ENCODE measurements at places on chromosomes 13 and 19.

DNA sequence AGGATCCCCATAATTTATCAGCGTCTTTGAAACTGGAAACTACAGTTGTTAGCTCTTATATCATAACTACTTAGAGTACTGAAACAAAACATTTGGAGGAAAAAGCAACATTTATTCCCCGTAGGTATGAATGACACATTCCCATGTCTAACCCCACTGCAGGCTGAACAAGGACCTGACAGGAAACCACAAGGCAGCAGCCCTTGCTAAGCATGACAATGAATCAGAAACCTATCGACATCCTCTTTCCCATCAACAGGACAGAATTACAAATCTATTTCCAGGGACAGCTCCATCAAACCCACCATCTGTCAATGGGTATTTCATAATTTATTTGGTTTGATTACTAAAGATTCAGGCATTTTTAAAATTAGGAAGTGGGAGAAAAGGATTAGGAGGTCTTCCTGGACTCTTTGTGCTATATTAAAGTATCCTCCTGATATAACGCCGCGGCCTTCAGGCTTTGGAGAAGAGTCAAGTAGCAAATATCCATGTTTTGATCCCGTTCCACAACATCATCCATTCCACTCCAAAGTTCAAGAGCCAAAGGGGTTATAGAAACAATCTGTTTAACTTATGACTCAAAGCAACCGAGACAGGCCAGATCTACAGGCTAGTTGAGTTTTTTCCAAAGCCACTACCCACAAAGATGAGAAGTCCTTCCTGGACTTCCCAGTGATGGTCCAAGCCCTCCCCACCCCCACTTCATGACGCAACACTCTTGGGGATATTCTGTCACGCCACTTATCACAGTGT lies 51.1 kb downstream of the FAM216B start:
- DNase-seq: no peak

GRCh38 chr13:23654111-23655110 lies 84.2 kb downstream of the TNFRSF19 start:
- DNase-seq: no peak

- DNase-seq: no peak
These were observed 15.4 kb upstream of the FAM216B start for GRCh38 chr13:42766016-42766415.

- DNase-seq: no peak
These were observed 381.0 kb downstream of the TSHZ3 start for GRCh38 chr19:30968210-30968609.

- no peak for DNase-seq
These were observed 31.5 kb downstream of the KLF5 start for GRCh38 chr13:73090116-73090822.

DNA sequence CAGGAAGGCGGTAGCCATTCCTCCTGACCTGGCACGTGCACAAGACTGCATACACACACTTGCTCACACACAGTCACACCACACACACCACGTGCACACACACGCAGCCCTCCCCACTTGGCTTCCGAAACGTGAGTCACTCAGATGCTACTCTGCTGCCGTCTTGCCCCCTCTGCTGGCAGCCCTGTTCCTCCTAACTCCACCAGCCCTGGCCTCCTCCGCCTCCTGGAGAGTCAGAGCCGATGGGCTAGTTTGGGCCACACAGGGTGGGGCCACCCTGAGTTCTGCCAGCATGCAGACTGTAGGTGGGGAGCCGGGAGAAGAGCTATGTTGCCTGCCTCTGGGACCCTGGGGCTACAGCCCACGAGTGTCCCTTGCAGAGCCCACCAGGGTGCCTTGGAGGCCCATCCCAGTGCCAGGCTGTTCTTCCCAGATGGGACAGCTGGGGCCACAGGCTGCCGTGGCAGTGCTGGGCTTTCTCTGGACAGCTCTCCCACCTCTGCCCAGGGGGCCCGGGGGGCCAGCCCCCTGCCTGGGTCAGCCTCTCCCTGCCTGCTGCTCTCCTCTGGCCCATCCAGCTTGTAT lies 12.1 kb downstream of the PIN1 start:
- DNase-seq: no peak

- no peak for DNase-seq
These were observed 46.4 kb downstream of the THSD1 start for GRCh38 chr13:52359534-52359933.

GRCh38 chr13:36919833-36920615 lies at the start of gene SMAD9:
SMAD9 (minus strand) TSS chr13:36920238; CDS start chr13:36879689, 40,549 bp downstream.
- no peak for DNase-seq

DNA sequence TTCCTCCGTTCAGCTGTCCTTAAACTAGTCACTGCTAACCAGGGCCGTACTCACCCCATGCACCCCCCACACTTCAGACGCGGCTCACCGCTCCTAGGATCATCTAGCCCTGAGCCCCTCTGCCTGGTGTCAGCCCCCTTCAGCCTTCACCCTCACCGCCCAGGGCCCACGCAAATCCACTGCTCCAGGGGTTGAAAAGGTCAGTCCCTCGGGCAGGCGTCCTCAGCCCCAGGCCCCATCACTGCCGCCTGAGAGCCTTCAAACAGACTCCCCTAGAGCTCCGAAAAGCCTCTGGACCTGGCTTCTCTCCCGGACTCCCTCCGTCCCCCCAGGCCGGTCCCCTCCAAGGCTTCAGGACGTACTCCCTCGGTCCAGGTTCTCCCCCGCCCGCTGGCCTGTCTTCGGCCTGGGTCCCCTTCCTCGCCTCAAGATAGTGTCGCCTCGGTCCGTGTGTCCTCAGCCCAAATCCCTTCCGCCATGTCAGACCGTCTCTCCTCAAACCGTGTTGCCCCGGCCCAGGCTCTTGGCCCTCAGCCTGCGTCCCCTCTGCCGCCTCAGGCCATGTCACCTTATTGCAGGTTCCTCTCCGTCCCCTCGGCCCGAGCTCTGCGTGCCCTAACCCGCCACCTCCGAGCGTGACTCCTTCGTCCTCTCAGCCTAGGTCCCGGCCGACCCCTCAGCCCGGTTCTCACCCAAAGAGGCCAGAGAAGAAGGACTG lies 553 bp downstream of the NAPA start:
- no peak for DNase-seq

DNA sequence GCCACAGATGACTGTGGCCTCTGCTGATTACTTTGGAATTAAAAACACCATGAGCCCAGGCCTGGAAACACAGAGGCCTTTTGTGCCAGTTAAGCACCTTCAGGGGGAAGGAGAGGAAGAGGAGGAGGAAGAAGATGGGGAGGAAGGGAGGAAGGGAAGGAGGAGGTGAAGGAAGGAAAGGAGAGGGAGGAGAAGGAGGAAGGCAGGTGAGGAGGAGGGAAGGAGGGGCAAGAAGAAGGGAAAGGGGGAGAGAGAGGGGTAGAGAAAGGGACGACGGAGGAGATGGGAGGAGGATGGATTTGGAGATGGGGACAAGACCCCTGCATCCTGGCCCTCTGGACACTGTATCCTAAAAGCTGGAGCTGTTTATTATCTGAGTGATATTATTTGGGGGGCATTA lies 231.0 kb downstream of the UQCRFS1 start:
- DNase-seq: no peak

DNA sequence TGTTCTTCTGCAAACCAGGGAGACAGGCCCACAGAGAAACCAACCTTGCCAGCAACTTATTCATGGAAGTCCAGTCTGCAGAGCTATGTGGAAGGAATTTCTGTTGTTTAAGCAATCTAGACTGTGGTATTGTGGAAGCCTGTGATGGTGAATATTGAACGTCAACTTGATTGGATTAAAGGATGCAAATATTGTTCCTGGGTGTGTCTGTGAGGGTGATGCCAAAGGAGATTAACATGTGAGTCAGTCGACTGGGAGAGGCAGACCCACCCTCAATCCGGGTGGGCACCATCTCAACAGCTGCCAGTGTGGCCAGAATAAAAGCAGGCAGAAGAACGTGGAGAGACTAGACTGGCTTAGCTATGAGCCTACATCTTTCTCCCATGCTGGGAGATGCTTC lies 606.0 kb downstream of the EFNB2 start:
- no peak for DNase-seq

DNA sequence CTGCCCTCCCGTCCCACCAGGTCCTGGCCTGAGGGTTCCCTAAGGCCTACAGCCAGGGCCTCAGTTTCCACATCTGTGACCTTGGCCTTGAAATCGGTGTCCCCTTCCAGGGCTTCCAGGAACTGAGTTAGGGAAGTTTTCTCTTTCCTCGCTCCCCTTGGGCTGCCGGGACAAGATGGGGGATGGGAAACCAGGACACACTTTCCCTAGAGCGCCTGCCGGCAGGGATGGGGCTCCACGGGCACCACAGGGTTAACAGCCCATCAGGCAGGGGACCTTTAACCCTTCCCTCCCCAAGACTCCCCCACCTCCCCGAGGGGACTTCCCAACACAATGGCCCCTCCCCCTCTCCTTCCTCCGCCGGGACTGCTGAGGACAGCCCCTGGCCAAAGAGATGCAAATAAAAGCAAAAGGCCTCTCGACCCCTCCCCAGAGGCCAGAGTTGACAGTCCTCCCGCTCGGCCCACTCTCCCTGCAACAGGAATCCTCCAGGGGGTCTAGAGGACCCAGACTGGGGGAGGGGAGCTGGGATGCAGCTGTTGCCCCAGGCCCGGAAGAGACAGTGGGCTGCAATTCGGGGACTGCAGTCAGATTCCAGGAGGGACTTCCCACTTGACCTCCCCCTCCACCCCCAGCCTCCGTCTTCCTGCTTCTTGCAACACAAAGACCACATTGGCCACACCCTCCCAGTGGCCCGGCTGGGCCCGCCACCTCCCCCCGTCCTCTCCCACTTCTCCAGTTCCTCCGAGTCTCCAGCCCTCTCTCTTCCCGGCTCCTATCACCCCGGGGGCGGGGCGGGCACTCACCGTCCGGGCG lies 3.4 kb downstream of the BBC3 start:
- no peak for DNase-seq

GRCh38 chr13:51959773-51960172 lies 51.5 kb downstream of the ATP7B start:
- no peak for DNase-seq

GRCh38 chr13:75705395-75705794 lies 69.3 kb downstream of the LMO7 start:
- DNase-seq: no peak

GRCh38 chr13:42777467-42777866 lies 3.9 kb upstream of the FAM216B start:
- DNase-seq: no peak

DNA sequence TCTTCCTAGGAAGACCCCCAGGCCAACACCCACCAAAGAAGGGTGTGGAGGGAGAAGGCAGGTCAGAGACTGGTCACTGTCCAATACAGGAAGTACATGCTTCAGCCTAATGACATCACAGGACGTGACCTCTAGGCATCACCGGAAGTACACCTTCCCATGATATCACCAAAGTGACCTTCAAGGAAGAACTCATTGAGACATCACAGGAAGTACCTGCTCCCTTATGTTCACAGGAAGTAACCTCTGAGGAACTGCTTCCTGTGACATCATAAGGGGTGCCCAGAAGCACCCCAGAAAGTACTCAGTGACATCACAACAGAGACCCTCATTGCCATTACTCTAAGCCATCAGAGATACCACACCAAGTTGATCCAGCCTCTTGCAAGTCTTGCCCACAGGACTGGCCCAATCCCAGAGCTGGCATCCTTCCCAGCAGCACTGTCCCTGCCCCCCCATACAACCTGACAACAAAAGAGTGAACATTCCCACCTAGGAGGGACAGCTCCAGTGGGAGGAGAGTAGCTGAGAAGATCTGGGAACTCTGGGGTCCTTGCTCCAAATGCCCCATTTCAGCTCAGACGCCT lies 24.2 kb upstream of the NANOS2 start:
- DNase-seq: no peak

GRCh38 chr19:2170219-2170618 lies 6.5 kb downstream of the DOT1L start:
- DNase-seq: no peak

GRCh38 chr13:19927117-19927748 lies 31.3 kb upstream of the ZMYM2 start:
- no peak for DNase-seq

GRCh38 chr19:33699754-33700407 lies 78.1 kb downstream of the CHST8 start:
- DNase-seq: no peak

DNA sequence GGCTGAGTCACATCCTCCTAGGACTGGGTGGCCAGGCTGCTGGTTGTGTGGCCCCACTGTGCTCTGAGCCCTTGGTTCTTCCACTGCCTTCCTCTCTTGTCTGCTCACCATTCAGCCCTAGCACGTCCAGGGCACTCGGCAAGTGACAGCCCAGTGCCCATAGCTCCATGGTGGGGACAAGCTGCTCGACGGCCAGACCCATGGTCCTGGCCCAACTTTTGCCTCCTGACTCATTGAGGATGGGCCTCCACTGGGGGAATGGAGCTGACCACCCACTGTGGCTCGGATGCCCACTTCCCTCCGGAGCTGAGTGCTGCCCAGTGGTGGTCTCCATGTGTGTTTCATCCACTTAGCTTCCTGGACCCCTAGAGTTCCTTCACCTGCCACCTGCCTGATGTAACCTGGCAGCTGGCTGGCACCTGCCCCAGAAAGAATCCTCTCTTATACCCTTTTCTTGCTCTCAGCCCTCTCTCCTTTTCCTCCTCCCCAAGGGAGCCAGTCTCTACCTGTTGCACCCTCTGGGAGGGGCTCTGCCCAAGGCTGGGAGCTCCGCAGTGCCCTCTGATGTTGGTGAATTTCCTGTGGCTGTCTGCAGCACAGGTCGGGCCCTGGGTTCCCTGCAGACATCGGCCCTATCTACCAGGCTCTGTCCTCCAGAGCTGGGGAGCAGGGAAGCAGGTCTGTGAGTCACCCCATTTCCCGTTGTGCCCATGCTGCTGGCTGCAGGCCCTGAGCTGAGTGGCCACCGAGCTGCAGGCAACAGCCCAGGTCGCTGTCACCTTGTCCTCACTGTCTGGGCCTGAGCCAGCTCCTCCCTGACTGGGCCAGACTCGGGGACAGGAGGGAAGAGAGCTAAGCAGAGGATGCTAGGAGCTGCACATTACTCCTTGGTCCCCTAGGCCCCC lies 7.4 kb downstream of the CHST8 start:
- no peak for DNase-seq

- no peak for DNase-seq
These were observed 23.0 kb upstream of the USP29 start for GRCh38 chr19:57096685-57097361.

DNA sequence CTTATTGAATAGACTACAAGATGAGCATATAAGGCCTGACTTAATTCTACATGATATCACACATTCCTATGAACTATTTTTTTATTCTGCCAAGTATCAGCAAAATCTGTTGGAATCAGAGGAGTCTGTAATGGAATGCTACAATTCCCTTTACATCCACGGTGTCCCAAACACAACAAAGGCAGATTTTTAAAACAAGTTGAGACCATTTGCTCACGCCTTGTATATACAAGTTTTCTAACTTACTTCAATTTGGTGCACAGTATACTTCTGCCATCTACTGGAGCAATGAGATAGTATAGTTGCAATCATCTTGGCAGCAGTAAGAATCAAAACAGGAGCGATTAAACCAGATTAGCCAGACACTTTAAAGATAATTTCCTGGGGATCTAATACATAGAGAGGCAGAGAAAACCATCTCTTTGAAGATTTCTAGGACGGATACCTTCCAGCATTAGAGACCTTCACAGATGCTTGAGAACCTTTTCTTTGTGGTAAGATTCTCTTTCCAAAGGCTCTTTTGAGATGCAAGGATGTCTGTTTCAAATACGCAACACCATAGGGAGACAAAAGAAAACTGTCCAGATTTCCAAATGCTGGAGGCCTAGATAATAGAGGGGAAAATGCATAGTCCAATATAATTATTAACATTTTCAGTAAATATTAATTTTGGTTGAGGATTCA lies 302.0 kb upstream of the MIR17HG start:
- DNase-seq: no peak

- DNase-seq: no peak
These were observed 194.1 kb downstream of the KLF12 start for GRCh38 chr13:73940098-73940497.
